Stimulated activated CD8-positive, alpha-beta memory T cell treated with anti-CD3 and anti-CD28 coated beads, Interleukin-7, amount 100 ng/mL, for 24 hours (primary cell): ENCODE measurements at places on chromosomes 7 and 10.

GRCh38 chr10:73625004-73625883 lies 16.0 kb downstream of the MYOZ1 start:
- peak; percentile 12 for DNase-seq

DNA sequence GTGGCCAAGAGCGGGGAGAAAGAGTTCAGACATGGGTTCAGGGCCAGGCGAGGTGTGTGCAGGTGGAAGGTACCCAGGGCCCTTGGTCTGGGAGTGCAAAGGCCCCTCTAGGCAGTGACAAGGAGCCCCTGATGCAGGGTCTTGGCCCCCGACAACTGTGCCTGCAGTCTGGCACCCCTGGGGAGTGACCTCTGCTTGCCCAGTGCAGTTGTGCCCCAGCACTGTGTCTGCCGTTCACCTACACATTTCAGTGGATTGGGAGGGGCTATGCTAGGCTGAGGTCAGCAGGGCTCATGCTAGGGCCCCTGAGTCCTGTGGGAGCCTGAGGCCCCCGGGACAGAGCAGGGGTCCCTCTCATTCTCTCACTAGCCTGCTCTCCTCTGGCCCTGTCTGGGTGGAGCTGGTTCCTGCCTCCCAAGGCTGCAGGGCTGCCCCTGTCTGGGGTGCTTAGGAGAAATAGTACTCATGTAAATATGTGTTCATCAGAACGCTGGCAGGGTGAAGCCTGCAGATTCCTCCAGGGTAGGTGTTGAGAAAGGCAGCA lies 550.4 kb downstream of the TCERG1L start:
- no peak for DNase-seq

DNA sequence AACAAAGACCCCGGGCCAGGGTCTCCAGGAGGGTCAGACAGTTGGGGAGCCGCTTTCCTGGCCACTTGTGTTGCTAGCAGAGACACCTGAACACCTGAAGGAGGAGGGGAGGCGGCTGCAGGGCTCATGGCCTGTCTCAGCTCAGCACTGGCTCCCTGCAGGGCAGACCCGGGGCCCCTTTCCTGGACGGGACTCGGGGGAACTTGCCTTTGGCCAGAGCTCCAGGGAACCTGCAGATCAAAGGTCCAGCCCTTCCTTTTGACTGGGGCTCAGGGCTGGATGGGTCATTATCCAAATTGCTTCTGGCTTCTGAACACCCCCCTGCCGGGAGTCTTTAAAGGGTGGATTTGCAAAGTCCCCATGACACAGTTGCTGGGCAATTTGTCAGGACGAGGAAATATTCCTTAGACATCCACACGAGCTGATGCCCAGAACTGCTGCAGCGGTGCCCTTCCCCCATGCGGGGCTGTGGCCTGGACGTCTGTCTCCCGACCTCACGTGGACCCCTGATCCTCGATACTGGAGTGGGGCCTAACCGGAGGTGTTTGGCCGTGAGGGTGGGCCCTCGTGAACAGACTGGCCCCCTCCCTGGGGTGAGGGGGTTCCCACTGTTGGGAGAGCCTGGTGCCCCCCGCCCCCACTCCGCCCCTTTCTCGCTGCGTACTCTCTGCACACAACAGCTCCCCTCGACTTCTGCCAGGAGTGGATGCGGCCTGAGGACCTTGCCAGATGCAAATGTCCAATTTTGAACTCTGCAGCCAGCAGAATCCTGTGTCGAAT lies 194.3 kb downstream of the ELFN1 start:
- DNase-seq = no peak

- DNase-seq = no peak
Observed at GRCh38 chr10:43218951-43219837, 47.7 kb downstream of the RASGEF1A start.

DNA sequence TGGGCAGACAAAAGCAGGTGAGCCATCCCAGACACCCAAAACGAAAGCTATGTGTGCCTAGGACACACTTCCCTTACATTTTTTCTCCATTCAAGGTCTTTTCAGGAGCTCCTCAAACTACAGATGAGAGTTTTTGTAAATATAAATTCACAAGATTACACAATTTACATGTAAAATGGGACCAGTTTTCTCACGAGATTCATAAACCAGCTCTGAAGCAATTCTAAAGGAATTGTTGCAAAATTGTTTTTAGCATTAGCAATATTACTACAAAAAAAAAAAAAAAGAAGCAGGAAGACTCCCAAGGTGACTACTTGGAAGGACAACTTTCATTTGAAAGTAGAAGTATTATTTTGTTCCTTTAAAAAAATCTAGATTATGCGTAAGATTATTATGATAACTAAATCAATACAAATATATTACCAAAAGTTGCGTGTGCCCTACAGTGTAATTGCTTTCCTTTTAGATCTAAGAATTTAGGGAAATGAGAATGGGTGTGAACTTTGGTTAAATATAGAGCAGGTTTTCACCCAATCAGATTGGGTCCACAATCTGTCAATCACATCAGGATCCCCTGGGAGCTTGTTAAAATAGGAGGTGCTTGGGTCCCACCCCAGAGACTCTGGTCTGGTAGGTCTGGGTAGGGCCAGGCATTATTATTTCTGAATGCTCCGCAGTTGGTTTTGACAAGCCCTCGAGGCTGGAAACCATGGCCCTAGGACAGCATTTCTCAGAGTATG lies 72.2 kb downstream of the TBXAS1 start:
- DNase-seq = no peak

GRCh38 chr10:113337142-113337541 lies 215.7 kb upstream of the HABP2 start:
- DNase-seq = no peak

DNA sequence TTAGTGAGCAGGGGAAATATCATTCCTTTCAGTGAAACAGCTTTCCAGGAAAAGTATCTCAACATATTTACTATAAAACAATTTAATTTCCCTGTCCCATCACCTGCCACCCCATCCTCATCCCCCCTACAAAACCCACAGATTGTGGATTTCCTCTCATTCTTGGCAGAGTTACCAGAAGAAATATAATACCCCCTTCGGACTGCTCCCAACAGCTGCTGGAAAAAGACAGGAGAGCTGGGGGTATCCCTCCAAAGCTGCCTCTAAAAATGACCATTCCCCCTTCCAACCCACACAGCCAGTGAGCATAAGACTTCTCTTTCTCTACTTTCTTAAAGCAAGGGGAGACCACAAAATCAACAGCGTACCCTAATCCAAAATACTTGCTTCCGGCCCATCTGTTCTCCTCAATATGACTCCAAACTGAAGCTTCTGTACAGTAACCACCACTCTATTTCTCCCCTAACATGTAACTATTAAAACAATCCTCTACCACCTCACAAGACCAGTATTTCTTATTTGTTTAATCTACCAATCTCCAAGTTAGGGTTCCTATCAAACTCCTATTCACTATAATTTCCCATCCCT lies 7.8 kb downstream of the FBXW4 start:
- DNase-seq = no peak

GRCh38 chr7:322111-322671 lies 32.2 kb downstream of the FOXL3 start:
- peak; percentile 72 for DNase-seq

DNA sequence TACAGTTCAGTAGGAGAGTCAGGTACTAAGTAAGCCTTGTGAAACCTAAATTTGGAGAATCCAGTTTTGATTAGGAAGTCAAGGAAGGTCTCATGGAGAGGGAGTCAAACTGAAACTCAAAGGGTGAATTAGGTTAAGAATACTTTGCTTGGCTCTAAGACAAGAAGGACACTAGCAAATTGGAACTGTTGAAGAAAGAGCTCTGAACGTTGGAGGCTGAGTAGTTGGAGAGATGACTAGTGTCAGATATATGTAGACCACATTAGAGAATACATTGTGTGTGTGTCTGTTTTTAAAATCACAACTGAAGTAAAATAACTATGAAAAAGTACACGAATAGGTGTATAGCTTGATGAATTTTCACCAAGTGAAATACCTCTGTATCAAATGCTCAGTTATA lies 6.3 kb downstream of the VPS26A start:
- DNase-seq = no peak

DNA sequence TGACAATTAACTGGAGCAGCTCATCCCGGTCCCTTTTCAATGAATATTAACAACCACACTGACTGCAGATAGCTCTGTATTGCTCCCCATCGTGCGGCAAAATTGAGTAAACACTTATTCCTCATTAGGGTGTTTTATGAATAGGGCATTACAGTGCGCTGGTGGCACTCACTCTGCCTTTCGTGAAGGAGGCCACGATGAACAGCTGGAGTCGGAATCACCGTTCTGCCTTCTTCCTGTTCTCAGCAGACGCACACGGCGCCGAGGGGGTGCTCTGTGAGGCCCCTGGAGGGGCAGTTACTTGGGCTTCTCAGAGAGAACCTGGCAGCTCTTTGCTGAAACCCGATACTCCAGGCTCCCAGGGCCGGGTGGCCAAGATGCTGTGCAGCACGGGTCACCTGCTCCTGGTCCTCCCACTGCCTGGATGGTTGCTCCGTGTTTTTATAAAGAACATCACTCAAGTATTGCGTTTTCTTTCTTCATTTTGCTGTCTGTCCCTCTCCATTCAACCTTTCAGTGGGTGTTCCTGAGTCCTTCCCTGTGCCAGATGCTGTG lies 241.9 kb downstream of the GLRX3 start:
- DNase-seq = no peak

DNA sequence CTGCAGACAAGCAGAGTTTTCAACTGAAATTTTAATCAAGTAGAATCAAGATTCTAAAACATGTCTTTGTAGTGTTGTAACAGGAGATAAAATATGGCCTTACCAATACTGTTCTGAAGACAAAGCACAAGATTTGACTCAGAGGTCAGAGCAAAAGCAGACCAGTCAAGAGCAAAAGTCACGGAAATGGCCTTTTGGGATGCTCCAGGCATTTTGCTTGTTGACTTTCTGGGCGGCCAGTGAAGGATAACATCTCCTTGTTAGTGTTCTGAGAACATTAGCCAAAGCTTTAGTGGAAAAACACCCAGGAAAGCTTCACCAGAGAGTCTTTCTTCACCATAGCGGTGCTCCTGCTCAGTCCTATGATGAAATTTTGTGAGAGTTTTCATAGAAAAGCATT lies 590.6 kb downstream of the ARL4A start:
- DNase-seq = no peak

DNA sequence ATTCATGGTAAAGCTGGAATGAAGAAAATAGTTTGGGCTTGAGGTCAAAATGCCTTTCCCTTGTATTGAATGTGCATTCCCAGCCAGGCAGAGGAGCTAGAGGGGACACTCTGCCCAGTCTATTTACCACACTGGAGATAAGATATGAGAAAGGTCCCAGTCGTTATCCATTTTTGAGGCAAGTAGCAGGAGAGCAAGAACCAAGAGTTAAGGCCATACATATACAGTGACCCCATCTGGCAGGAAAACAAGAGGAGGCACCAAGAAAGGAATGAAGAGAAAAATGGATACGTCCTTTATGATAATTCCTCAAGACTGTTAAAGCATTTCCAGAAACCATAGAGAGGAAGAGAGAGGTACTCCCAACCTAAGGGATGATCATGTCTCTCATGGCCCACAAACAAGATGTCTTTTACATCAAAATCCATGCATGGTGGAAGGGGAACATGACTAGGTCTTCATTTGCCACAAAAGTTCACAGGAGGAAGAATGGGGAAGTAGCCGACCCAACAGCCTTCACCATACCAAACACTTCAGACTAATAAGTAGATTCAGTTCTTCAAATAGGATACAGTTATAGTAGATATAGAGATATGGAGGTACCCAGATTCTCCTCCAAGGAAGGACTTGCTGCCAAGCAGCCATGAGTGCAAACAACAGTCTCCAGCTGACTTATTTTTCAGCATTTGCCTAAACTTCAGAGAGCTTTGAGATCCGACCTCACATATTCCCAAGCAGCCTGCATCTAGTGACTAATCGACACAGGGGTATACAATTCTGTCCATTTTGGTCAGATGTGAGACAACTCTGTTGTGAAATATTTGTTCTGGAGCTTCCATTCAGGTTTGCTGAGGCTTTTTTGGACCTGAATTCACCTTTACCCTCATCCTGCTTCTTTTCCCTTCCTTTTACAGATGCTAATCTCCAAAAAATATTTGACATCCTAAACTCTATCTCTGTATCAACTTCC lies 61.1 kb upstream of the CCDC71L start:
- DNase-seq = no peak

DNA sequence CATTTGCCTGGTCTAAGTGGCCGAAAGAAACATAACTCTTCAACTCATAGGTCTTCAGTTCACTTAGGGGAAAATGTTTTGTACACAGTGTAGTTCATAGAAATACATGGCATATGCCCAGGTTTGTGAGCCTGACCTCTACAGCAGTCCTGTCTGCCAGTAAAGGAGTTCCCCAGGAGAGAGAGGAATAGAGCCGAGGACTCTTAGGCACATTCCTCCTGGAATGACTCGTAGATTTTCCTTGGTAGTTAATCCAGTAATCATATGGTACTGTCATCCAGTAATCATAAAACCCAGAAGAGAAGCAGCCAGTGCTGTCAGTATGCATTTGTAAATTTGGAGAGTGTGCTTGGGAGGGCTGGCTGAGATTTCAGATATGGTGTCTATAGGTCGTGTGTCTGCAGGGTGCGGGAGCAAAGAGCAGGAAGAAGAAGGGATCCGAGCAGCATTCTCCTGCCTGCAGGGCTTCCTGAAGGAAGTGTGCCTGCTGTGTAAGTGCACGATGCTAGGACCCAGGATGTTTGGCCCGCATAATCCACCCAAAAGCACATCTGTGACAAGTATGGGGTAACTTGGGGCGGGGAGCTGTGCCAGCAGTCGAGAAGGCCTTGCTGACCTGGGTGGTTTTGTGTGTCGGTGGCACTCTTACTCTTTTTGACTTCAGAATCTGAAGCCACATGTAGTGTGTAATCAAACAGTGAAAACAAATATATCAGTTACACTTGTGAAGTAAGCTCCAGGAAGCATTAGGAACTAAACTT lies 13.9 kb downstream of the EIF4H start:
- no peak for DNase-seq

- DNase-seq = no peak
Observed at GRCh38 chr10:132839061-132839460, 53.1 kb upstream of the NKX6-2 start.

DNA sequence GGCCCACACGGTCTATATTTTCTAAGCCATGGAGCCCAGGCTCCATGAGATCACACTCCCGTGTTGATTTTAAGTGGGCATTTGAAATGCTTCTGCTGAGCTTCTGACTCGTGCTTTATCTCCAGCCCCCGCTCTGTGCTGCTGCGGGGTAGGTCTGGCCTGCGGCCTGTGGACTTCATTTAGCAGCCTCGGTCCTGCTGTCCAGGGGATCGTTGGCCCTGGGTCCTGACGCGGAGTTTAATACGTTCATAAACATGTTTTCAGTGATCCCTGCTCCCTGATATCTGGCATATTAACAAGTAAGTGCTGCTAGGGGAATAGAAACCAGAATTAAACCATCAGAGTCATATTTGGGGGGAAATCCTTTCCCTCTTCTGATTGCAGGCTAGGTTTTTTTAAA lies 540.3 kb upstream of the MGMT start:
- no peak for DNase-seq

- DNase-seq = no peak
Observed at GRCh38 chr7:20104696-20105095, 112.5 kb downstream of the MACC1 start.
